Stimulated activated CD4-positive, alpha-beta T cell treated with anti-CD3 and anti-CD28 coated beads, TNF-alpha, amount 100 ng/mL, for 1 hour (primary cell): ENCODE measurements at places on chromosomes 12 and 14.

DNA sequence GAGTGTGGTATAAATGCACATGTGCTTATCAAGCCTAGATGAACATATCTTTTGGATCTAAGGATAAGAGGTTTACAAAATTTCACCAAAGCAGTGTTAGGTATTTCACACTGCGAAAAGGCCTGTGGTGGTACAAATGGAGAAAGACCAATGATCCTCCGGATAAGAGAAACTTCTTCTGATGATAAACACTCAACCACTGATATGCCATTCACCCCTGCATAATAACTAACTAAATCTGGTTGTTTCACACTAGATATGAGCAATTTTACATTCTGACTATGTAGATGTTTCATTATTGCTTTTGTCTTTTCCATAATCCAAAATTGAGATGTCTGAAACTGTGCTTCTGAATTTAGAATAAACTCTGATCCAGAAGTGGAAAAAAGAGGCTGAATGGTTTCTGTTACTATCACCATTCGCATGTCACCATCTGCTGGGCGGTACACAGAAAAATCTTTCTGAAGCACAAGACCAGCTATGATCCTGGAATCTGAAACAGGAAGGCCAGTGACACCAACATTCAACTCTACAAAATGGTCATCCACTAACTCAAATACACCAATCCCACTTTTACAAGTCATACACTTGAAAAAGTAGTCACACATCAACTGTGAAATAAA is 1.3 kb downstream of the BBS10 start:
- DNase-seq = no peak

DNA sequence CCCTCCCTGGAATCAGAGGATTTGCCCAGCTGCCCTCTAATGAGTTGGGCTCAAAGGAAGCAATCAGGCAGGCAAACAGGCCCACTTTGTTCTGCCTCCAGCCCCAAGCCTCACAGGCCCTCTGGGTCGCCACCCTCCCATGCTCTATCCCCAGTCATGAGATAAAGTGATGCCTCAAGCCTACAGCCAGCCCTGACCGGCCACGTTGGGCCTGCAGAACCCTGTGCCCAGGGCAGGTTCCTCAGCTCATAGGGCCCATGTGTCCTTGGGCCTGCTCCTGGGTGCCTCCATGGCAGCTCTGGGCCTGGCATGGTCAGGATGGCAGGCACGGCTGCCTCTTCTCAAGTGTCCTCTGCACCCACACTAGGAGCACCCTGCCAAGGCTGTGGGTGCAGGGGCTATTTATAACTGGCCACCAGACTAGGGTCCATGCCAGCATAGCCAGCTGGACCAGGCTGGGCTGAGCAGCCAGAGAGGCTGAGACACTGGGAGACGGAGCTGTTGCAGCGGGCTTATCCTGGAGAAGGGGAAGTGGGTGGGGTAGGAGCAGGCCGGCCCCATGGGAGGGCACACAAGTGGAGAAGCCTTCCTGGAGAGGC is 20.2 kb downstream of the HDAC7 start:
- DNase-seq = no peak

GRCh38 chr14:72528059-72528862 is 365.6 kb downstream of the DPF3 start:
- DNase-seq = no peak

DNA sequence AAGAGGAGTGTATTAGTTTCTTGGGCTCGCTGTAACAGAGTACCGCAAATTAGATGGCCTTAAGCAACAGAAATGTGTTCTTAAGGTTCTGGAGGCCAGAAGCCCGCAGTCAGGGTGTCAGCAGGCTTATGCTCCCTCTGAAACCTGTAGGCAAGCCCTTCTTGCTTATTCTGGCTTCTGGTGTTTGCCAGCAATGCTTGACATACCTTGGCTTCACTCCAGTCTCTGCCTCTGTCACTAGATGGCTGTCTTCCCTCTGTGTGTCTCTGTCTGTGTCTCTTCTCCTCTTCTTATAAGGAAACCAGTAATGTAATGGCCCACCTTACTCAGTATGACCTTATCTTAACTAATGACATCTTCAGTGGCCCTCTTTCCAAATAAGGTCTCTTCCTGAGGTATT is 85.1 kb downstream of the DERA start:
- no peak for DNase-seq
